Stimulated activated CD4-positive, alpha-beta T cell treated with anti-CD3 and anti-CD28 coated beads, Interleukin-15, amount 100 ng/mL, for 24 hours (primary cell): ENCODE measurements at places on chromosomes 13 and 19.
A peak's percentile ranks its signal among the peaks of the same experiment; 100 is the strongest.

- DNase-seq, result no peak
Observed at GRCh38 chr13:26219726-26220125, 2.4 kb downstream of the RNF6 start.

GRCh38 chr19:28514166-28514565 is 698.8 kb downstream of the UQCRFS1 start:
- no peak for DNase-seq

DNA sequence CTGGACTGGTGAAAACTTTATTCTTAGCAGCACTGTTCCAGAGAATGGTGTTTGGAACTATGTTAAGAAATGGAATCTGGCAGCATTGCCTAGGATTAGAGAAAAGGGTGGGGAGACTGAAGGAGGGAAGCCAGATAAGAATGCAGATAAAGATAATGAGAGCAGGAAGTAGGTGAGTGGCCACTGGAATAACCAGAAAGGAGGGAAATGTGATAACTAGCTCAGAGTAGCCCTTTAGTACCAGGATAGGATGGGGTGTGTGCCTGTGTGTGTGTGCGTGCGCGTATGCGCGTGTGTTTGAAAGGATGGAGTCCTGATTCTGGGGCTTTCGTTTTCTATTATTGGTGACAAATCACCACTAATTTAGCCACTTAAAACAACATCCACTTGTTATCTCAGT is 33.4 kb upstream of the FRY start:
- DNase-seq, result no peak

DNA sequence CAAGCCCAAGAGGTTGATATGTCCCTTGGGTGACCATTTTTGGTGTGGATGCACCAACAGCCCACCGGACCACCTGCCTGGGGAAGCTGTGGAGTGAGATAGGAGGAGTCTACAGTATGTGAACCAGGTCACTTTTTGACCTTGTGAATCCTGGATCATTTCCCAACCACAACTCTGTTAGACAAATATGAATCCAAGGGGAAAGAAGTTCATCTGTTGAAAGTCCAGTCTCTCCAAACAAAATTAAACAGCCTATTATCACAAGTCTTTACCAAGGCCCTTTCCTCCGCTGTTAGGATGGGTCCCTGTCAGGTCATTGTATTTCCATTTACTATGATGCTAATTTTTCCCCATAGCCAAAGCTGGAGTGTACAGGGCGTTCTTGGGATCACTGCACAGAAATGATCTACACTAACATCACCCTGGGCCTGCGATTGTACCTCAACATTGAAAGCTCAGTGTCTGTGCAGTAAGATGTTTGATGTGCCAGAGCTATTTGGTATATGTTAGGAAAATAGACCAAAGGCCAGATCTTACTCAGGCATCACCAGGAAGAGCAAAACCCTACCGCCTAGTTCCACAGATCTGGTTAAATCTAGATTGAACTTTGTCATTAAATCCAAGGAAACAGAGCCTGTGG is 117.1 kb downstream of the STARD13 start:
- no peak for DNase-seq

DNA sequence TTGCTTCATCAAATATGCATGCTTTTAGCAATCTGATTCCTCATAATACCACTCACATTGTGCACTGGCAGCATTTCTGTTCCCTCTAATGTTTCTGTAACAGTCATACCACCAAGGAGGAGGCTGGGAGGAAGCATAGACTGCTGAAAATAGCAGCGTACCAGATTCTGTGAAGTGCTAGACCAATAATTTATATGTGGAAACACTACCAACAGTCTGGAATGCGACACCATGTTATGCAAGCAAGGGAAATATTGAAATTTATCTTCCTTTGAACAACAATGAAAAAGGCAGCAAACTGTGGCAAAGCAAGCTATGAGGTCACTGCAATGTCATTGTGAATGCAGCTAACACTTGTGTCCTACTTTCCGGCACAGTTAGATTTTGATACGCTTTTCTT is 1388.0 kb downstream of the EFNB2 start:
- no peak for DNase-seq

GRCh38 chr19:56121180-56122167 is at the start of gene ZNF787:
Gene ZNF787, minus strand, starts transcription at chr19:56121295. Its CDS starts 18,078 bp downstream, at chr19:56103217.
- DNase-seq, result peak; percentile 98

- DNase-seq, result peak; percentile 17
Observed at GRCh38 chr13:99124794-99125316, 75.8 kb upstream of the UBAC2 start.

- no peak for DNase-seq
Observed at GRCh38 chr13:113914333-113915011, 50.6 kb upstream of the GAS6 start.

GRCh38 chr13:67509018-67509417 is 278.9 kb upstream of the PCDH9 start:
- DNase-seq, result no peak

- DNase-seq, result peak; percentile 41
Observed at GRCh38 chr19:46660551-46661019, 397 bp downstream of the DACT3 start.

GRCh38 chr13:112056284-112056727 is 10.6 kb upstream of the SOX1 start:
- DNase-seq, result no peak

DNA sequence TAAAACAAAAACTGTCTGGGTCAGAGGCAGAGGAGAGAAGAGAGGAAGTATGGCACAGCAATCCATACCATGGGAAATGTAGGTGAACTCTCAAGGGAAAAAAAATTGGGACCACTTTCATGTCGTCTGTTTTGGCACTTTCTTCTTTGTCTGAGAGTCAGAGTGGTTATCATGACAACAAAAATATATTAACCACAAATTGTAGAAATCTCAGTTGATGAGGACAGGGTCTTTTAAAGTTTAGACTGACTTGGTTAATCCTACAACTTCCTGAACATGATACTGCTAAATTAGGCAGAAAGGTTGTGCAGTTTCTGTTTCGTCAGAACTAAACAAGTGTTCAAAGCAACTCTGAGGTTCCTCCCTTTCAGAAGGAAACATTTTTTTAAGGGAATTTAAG is 15.2 kb downstream of the KLF5 start:
- no peak for DNase-seq

DNA sequence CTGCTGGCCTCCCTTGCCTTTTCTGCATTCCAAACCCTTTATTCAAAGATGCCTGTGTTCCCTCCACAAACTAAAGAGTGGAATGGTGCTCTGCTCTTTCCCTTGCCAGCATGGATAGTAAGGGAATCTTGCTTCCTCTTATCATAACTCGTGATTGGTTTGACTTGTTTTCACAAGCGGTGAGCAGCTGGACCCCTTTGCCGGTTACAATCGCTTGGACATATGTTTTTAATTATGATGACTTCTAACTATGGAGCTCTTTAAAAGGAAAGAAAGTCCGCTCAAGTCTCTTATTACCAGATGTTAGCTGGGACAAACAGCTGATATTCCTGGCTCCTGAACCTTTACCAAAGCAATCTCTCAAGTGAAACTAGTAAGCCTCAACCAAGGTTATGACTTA is 1094.7 kb downstream of the UQCRFS1 start:
- DNase-seq, result no peak

GRCh38 chr13:76636829-76637228 is 249.4 kb downstream of the KCTD12 start:
- DNase-seq, result no peak

GRCh38 chr19:27860309-27860934 is 1352.5 kb downstream of the UQCRFS1 start:
- DNase-seq, result no peak

GRCh38 chr19:5224480-5224879 is 116.1 kb downstream of the PTPRS start:
- no peak for DNase-seq

GRCh38 chr19:35059799-35060091 is 18.2 kb downstream of the HPN start:
- no peak for DNase-seq

DNA sequence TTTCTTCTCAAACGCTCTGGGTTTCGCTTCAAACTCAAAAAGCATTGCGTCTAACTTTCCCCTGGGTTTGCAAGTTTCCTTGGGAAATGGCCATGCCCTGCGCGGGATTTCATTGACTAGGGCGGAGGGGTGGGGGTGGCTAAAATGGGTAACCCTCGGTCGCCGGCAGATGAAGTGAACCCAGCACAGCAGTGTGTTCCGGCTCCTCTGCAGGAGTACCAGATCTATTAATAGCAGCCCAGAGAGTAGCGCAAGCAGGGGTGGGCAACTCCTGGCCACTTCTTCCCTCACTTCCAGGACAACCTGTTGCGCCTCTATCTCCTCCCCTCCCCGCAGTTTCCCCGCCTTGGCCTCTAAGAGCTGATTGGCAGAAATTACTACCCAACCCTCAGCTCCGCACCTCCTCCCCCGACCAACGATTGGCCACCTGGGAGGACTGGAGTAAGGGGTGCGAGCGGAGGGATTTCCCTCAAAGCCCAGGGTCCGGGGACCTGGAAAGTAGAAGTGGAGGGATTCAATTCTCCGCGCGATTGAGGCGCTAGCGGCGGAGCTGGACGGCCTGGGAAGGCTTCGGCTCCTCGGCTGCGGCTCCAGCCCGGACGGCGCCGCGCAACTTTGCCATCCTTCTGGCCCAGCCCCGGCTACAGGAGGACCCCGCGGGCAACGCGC is at the start of gene FREM2:
Gene FREM2, plus strand, starts transcription at position 501 of the 669 bp plus-strand sequence. CDS start 268 bp downstream, outside the sequence.
- DNase-seq, result peak; percentile 7

- peak; percentile 16 for DNase-seq
Observed at GRCh38 chr19:54096617-54097106, 3.9 kb downstream of the OSCAR start.

GRCh38 chr13:99218969-99219368 is 18.3 kb downstream of the UBAC2 start:
- DNase-seq, result peak; percentile 63

DNA sequence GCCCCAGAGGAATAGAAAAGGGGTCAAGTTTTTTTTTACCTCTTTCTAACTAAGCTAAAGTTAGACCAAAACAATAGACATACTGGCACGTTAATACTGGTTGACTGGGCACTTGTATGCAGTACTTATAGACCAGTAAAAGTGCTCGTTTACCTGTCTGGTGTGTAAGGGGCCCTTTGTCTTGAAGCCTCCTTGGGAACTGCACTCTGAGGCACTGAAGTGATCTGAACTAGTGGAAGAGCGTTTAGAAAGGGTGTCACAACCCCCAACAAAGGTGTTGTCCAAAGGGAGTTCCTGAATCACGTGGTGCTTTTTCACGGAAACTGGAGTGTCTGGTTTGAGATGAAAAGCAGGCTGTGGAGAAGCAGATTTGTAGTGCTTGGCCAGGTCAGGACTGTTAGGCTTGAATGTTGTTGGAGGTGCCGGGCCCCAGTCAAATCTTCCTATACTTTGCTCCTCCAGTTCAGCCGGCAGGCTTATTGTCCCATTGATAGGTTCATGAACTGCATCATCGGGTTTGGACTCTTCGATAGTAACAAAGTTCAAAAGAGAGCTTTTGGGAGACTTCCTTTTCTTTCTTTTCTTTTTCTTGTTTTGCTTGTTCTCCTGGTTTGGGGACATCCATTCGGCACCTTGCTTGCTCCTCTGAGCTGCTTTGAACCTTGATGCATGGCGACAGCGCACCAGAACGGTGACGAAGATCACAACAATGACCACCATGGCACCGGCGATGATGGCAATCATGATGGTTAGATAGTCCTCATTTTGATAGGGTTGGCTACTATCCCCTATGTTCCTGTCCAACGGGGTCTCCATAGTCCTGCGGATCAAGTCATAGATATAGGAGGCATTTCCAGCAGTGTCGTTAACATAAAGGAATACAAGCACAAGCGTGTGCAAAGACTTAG is 4.6 kb downstream of the PCDH9 start:
- DNase-seq, result no peak

DNA sequence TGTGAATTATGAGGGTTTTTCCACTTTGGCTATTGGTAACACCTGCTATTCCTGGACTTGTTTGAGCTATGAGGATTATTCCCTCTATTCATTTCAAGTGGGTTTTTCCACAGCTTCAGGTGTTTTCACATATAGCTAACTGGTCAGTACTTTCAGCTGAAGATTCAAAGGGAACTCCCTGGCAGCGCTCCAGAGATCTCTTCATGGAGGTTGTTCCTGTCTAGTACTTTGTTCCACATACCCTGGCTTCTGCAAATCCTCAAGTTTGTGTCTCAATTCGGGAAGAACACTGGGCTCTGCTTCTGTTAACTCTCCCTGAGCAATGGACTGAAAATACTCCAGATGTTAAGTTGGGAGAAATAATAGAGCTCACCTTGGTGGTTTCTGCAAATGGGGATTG is 5.6 kb upstream of the ZNF607 start:
- no peak for DNase-seq

GRCh38 chr19:13849991-13850909 is 26.7 kb upstream of the NANOS3 start:
- DNase-seq, result peak; percentile 82

DNA sequence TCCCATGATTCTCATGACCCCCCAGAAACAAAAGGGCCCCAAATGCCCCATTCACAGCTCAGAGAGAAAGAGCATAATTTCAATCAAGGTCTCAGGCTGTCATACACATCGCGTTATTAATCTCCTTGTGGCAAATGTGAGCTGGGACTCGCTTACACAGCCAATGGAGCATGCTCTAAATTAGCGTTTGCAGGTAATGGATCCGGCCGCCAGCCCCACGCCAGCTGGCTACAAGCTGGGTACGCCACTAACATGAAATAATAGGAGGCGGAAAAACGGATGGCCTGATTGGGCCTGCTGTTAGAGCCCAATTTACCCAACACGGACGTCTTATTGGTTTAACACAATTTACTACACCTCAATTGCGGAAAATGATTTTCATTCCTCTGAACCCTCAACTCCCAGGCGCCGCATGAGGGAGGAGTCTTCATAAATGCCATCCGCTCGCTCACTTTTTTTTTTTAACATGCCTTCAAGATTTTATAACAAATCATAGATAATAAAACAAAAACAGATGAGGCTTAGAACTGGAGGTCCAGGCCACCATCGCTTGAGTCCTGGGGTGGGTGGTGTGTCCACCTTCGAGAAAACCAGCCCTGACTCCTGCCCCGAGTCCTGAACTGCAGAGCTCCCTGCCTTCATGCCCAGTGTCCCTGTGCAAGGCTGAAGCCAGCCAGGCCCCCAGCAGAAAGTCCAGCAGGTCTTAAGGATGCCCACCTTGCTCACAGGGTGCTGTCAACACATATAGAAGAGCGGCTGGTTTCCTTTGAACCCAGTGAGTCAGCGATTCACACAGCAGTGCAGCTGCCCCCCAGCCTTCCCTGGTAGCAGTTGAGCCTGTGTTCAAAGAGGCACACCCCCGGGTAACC is 62.1 kb downstream of the PEPD start:
- no peak for DNase-seq

- DNase-seq, result no peak
Observed at GRCh38 chr13:24181991-24182702, 21.6 kb downstream of the SPATA13 start.

DNA sequence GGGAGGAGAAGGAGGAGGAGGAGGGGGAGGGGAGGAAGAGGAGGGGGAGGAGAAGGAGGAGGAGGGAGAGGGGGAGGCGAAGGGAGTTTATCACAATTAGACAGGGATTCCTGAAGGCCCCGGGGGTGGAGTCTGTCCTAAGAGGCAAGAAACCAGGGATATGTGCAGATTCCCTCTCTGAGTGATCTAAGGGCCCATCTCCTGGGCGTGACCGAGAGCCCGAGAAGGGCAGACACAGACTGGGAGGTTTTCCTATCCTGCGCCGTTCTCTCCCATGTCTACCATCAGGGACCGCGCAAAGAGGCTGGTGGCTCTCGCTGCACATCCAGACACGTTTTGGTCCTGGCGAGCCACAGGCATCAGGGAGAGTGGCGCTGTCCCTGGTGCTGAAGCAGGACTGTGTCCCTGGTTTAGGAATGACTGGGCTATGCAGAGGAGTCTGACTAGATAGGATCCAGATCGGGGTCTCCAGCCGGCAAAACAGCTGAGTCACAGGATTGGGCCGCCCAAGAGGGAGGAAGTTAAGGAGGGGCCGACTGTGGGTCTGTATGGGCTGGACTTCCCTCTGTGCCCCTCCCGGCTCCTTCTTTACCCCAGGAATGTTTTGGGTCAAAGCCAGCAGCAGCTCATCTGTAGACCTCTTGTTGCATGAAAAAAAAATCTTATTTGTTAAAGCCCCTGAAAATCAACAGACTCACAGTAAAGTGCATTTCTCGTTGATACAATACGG is 17.9 kb upstream of the ZNF175 start:
- peak; percentile 73 for DNase-seq
